ENCODE measurements at places on chromosomes 6 and 20.

- no peak for DNase-seq
Measured at GRCh38 chr20:55086421-55086820, 611.0 kb downstream of the DOK5 start.

GRCh38 chr20:62938105-62938888 is at the start of gene GID8:
TSS of gene GID8 (plus strand) at chr20:62938147. CDS start at chr20:62941503, 3,356 bp downstream.
- no peak for DNase-seq

GRCh38 chr6:36121787-36122494 is 8.4 kb upstream of the MAPK13 start:
- DNase-seq: no peak

GRCh38 chr20:44856856-44857448 is 28.6 kb upstream of the YWHAB start:
- DNase-seq: no peak

DNA sequence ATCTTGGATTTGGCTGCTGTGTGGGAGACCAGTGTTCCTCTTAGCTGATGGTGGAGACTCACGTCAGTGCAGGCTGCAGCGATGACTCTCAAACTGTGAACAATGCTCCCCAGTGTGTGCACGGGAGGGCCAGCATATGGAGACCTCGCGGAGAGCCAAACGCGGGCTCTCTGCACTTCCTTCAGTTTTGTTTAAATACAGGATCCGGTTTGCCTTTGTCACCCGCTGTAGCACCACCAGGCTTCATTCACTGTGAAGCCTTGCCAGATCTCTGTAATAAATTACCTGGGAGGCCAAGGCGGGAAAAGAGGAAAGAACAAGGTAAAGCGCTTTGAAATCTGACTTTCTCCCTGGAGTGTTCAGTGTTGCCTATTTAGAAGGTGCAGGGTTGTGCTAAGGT is 30.7 kb upstream of the TMEM14A start:
- no peak for DNase-seq

GRCh38 chr6:26363882-26364701 is 906 bp upstream of the BTN3A2 start:
- no peak for DNase-seq

DNA sequence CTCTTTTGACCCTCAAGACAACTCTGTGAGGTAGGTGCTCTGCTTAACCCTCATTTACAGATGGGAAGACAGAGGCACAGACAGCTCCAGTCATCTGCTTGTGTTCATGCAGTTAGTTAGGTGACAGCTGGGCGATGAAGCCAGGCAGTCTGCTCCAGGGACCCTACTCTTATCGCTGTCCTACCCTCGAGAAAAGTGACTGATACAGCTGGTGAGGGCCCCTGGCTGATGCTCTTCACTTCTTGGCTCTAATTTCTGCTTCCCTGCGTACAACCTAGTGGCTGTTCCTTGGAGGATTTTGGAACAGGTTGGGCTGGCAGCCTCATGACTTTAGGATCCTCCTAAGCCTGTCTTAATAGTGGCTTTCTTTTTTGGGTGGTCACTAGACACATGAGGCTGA is 9.1 kb upstream of the TJAP1 start:
- no peak for DNase-seq

- DNase-seq: no peak
Measured at GRCh38 chr20:18722371-18722770, 91.2 kb upstream of the SCP2D1 start.

DNA sequence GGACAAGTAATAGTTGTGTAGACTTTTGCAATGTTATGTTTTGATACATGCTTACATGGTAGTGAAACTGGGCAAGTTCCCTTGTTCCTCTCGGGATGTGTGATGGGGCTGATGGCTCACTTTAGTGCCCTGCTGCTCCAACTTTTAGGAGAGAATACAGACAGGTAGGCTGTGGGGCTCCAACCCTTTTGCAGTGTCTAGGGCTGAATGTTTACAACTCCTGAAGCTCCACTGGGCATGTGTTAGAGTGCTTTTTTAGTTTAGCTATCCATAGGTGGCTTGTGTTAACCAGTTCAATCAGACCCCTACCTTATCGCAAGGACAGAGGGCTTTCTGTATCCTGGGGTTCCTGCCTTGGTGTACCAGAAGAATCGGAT is 33.8 kb downstream of the SERPINB6 start:
- no peak for DNase-seq

DNA sequence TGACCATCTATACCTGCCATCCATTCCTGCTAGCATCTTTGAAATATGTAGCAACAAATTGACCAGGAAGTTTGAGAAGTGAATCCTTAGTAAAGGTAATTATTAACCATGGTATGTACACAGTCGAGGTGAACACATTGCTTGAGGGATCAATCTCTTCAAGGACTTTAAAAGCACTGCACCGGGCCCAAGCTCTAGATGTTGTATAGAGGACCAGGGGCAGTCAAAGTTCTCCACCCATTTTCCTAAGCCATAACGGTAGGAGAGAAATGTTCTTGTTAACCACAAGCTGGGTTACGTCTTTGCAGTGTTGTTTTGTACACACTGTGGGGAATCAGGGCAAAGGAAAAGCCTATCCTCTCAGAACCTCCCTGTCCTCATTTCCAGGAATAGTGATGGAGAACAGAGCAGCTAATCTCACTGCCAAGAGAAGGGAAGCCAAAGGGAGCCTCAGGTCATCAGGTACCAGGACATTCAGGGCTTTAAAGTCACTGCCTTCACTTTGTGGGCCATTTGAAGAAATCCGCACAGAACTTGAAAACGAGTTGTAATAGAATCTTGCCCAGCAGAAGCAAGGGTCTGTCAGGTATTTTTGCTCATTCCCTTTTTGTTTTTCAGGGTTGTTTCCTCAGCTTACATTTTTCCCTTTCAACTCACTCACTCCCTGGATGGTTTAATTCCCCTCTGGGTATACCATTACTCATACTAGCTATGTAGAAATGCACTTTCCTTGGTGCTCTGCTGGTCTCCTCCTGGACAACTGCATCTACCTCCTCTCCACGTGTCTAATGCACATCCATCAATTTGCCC is 5.3 kb upstream of the PM20D2 start:
- no peak for DNase-seq

DNA sequence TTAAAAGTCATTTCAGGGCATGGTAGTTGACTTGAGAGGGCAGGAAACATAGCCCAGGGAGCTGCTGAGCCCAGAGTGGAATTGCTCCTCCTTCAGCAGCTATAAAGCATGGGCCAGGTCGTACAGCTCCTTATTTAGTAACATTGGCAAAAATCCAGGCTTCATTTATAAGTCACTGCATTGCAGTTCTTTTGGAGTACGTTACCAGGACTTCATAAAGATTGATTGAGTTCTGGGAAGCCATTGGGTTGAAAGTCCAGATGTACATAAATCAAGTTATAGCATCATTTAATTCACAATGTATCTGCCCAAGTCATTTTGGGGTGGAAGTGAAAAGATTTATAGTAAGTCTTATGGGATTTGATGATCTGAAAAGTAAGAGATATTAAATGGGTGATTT is 53.0 kb upstream of the ANKEF1 start:
- no peak for DNase-seq

DNA sequence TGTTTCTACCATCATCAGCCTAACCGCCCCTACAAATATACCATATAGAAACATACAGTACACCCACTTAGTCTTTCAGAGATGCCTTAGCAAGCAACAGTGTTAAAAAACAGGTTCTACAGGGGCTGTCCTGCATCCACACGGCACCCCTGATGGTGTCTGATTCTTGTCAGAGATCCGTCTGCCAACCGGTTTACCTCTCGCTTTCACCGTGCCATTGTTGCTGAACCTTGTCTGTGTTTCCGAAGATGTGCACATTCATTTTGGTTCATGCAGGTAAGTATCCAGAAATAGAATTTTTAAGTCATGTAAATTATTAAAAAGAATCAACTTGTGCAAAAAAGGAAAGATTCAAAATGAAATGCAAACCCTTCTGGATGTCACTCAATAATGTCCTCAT is 52.9 kb downstream of the EPHA7 start:
- no peak for DNase-seq

- no peak for DNase-seq
Measured at GRCh38 chr6:27771235-27771634, 141.0 kb downstream of the OR2B2 start.

DNA sequence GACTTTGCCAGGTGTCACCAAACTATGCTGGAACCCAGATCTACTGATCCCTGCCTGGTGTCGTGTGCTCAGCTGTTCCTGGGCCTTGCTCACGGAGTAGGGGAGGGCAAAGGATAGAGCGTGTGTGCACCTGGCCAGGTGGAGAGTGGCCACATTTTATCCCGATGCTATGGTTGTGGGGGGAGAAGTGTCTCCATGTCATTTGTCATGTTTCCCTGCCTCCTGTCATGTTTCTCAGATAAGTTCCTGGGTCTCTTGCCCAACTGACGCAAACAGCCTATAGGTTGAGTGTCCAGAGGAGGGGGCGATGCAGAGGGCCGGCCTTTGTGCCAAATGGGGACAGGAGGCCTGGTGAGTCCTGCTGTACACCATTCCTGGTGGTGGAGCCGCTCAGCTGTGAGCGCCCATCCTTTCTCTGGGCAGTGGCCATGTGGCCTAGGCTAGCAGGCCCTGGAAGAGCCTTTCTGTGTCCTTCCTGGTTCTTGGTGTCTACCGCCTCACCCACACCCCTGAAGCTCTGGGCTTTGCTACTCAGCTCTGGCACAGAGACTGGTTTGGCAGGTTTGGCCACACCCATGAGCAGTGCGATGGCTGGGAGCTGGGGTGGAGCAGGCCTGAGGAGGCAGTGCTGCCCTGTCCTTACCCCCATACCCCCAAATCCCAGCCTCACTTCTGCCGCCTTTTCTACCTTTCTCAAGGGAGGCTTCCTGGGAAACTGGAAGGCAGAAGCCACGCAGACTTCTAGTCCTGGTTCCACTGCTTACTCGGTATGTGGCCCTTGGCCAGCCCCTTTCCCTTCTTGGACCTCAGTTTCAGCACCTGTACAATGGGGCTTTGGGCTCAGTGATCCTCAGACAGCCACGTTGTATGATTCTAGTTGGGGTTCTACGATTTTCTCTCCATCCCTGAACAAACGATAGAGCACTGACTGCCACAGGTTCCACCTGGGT is 32.3 kb upstream of the EPB41L1 start:
- DNase-seq: no peak

DNA sequence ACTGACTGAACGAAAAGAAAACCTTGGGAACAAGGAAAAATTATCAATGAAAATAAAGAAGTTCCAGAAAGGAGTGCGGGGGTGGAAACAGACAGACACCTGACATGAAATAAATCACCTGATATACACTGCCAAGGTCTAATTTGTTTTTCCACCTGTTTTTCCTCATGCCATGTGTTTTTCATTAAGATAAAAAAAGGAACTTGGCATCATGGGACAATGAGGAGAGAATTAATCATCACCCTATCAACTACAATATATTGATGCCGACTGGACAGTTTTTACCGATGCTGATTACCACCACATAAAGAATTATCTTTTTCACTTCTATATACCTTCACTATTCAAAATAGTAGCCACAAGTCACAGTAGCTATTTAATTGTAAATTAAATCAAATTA is 233.2 kb downstream of the ARHGAP18 start:
- DNase-seq: no peak

- no peak for DNase-seq
Measured at GRCh38 chr20:17833036-17833674, 133.4 kb downstream of the BANF2 start.

GRCh38 chr6:138986578-138986977 is 1.5 kb downstream of the REPS1 start:
- DNase-seq: no peak

DNA sequence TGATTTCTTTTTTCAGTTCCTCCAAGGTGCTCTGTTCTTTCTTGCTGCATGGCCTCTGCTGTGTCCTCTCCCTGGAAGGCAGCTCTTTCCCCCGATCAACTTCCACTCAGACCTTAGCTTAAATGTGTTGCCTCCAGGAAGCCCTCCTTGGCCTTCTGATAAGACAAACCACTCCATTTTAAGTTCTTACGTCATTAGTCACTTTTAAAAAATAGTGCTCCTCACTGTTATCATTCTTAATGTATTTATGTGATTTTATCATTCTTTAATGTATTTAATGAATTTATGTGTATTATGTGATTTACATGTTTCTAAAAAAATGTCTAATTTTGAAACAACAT is 12.2 kb upstream of the MANBAL start:
- no peak for DNase-seq

- no peak for DNase-seq
Measured at GRCh38 chr6:163572612-163573011, 158.1 kb downstream of the QKI start.

DNA sequence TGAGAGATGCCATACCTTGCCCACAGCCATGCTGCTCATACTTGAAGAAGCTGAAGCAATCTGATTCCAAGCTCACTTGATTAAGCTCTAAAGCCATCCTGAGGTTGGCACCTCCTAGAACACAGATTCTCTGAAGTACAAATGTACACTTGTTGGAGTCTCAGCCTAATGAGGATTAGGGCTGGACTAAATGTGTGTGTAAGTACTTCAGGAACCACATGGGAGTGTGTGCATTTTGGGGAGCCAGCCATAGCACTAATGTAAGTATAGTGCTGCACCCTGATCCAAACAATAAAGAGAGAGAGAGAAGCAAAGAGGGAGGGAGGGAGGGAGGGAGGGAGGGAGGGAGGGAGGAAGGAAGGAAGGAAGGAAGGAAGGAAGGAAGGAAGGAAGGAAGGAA is 458.6 kb downstream of the MAFB start:
- no peak for DNase-seq

Measured in T-helper 22 cell (primary cell).